ENCODE measurements at places on chromosomes 4 and X.

GRCh38 chr4:127604949-127605709 is 27.6 kb upstream of the INTU start:
- peak; percentile 31 for DNase-seq

DNA sequence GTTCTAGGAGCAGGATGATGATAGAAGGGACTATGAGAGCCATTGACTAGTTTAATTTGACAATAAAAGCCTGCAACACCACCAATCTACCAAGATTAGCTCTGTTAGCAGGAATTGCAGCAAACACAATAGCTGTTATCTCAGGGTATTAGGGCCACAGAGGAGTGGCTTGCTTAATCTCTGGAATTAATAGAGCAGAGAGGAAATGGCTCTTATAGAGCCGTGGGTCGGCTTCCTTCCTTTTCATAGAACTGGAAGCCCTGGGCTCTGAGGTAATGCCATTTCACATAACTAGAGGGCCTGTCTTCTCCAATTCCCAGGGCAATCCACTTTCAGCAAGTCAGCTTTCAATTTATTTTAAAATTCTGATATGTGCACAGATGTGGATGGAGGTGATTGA is 83.0 kb downstream of the MAMLD1 start:
- no peak for DNase-seq

GRCh38 chrX:68807818-68808217 is 21.0 kb upstream of the EFNB1 start:
- no peak for DNase-seq

GRCh38 chr4:153728151-153728550 is 31.7 kb downstream of the RNF175 start:
- no peak for DNase-seq

DNA sequence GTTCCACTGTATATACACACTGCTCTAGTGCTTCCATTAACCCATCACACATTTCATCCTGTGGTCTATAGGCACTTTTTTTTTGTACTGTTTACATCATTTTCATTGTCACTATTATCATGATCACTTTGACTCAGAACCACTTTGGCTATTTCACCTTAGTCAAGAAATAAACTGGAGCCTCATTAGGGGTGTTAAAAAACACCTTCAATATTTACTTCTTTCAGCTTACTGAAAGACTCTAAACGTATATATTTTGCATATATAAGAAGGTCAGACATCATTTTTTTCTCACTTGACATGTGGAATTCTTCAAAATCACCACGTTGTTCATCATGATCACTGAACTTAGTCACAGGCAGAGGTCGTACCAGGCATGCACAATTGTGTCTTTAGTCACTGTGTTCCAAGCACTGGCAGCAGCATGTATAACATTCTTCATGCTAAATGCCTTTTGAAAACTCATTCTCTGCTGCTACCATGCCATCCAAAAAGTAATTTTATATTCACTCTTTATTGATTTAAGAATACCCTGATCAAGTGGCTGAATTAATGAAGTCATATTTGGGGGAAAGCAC is 229.2 kb upstream of the ARSJ start:
- DNase-seq, result no peak

DNA sequence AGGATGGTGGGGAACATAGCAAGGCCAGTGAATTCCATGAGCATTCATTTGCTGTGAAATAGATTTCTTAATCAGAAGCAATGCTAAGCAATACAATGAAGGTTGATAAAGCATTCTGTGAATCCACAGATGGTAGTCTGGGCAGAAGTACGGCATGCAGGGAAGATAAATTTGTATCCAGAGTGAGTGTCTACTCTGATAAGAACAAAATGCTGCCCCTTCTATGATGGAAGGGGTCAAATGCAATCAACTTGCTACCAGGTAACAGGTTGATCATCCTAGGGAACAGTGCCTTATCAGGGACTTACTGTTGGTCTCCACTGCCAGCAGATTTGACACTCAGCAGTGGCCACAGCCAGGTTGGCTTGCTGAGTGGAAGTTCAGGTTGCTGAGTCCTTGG is 189.4 kb downstream of the MAB21L2 start:
- DNase-seq, result no peak

DNA sequence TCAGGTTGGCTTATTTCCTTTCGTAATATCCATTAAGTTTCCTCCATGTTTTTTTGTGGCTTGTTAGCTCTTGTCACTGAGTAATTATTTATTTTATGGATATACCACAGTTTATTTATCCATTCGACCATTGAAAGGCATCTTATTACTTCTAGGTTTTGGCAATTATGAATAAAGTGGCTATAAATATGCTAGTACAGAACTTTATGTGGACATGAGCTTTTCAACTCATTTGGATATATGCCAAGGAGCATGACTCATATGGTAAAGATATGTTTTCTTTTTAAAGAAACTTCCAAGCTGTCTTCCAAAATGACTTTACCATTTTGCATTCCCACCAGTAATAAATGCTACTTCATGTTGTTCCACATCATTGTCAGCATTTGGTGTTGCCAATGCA is 803.6 kb downstream of the GLUD2 start:
- no peak for DNase-seq

DNA sequence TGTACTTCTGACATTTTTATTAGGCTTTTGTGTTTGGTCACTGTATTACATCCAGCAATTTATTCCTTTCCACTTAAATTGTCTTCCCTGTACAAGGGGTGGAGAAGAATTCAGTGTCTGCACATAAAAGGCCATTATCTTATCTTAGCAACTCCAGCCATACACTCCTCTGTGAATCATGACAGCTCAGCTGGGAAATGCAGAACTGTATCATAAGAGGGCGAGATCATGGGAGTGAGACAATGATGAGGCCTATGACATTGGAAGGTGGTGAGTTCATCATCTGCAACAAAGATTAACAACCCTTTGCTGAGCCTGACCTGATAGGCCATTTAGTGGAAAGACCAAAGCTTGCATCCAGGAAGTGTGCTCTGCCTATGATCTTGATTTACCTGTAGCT is 33.3 kb downstream of the SLIT2 start:
- no peak for DNase-seq

DNA sequence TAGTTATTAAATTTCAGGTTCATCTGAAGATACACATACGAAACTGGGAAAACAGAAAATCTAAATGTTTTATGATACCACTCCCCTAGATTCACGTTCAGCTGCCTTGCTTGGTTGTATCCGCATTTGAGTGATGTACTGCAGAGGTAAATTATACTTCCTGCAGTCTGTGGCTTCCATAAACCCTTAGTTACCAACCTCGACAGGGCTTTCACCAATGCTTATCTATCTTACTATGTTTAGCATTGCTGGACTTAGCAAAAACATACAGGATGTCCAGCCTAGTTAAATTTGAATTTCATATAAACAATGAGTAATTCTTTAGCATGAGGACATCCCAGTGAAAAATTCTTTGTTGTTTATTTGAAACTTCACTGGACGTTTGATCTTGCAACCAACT is 108.8 kb downstream of the TMA16 start:
- DNase-seq, result no peak

- no peak for DNase-seq
Observed at GRCh38 chr4:143713955-143714625, 13.6 kb upstream of the FREM3 start.

DNA sequence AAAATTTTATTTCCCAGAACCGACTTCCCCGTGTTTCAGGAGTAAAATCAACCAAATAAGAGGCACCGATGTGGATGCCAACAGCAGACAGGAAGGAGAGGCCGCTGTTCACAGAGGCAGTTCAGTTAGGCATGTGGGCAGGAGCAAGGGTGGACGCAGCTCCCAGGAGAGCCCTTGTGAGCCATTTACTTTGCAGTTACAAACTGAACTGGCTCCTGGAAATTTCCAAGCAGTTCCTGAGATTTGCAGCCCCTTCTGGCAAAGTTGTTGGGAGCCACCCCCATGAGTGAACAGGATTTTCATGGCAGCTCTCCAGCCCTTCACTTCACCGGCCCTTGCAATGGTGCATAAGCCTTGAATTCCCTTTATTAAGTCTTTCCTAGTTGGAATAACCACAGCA is 189.1 kb downstream of the AFAP1 start:
- no peak for DNase-seq

DNA sequence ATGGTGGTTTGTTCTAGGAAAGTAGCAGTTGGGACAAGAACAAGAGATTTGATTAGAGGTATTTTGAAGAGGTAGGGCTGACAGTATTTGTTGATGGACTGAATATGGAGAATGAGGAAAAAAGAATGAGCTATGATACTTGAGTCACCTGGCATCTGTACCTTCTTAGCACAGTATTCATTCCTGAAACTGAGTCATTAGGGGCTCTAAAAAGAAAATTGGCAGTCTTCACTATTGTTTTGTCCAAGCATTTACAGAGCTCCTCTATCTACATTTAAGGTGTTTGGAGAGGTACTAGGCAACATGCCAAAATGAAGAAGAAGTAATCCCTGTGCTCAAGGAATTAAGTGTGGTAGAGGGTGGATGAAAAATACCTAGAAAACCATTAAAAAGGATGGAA is 165.8 kb downstream of the SHROOM4 start:
- no peak for DNase-seq

- no peak for DNase-seq
Observed at GRCh38 chr4:148203056-148203898, 238.9 kb downstream of the NR3C2 start.

DNA sequence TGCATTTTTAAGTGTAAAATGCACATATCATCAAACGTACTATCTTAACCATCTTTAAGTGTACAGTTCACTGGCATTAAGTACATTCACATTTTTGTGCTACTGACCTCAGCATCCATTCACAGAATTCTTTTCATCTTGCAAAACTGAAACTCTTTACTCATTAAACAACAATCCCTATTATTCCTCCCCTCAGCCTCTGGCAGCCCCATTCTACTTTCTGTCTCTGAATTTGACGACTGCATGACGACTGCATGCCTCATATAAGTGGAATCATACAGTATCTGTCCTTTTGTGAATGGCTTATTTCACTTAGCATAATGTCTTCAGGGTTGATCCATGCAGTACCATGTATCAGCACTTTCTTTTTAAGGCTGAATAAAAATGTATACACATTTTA is 38.7 kb downstream of the CNKSR2 start:
- no peak for DNase-seq

GRCh38 chr4:40199999-40200874 is 3.4 kb downstream of the RHOH start:
- peak; percentile 39 for DNase-seq

DNA sequence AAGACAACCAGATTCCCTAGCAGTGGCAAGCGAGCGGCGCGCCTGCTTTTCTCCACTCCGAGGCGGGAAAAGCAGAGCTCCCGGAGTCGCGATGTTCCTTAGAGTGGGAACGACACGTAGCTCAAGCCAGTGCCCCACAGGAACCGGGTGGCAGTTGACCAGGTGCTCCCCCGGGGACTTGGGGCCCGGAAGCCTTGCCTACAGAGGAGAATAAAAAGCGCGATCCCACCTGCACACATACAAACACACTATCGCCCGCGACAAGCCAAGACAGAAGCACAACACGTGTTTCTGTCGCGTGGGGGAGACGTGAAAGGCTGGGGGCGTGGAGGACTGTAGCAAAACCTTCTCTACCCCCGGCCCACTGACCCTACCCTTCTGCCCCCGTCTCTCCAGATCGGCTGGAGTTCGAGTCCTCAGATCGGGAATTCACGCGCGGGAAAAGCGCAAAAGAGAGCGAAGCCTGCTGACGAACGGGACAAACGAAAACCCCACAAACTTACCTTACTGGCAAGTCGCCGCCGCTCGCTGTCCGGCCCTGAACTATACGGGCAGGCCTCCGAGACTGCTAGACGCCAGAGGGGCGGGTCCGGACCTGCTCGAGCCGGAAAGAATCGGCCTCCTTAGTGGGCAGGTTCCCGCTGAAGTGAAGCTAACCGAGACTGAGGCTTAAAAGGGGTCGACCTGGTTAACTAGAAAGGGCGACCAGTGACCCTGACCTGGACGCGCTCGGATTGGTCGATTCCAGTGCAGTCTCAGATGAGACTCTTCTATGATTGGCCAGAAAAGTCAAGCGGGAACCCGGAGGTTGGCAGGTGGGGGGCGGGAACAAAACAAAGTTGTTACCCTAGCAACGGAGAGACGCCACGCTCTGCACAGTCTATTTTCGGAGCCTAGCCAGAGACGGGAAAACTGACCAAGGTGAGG is at the start of the genes DNAAF6 and NUP62CL:
DNAAF6 (plus strand) TSS at position 842 of the 927 bp plus-strand sequence. CDS start 6,265 bp downstream, outside the sequence.
NUP62CL (minus strand) TSS at position 664 of the 927 bp plus-strand sequence. CDS start 31,287 bp downstream, outside the sequence.
- DNase-seq, result peak; percentile 34

DNA sequence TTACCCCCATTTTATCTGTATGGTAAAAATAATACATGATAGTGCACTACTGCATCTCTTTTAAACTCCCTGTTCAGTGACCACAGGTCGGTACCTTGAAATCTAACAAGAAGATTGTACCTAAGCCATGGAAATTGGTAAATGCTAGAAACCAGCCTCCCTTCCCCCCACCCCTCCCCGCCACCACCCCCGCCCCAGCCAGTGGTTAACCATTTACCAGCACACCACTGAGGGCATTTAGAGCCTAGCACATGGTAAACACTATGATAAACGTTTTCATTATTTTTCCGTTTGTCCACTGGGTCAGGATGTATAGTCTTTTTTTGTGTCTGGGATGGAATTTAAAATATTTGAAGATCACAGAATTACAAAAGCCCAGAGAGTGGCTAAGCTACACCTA is 703 bp upstream of the FTSJ1 start:
- no peak for DNase-seq

DNA sequence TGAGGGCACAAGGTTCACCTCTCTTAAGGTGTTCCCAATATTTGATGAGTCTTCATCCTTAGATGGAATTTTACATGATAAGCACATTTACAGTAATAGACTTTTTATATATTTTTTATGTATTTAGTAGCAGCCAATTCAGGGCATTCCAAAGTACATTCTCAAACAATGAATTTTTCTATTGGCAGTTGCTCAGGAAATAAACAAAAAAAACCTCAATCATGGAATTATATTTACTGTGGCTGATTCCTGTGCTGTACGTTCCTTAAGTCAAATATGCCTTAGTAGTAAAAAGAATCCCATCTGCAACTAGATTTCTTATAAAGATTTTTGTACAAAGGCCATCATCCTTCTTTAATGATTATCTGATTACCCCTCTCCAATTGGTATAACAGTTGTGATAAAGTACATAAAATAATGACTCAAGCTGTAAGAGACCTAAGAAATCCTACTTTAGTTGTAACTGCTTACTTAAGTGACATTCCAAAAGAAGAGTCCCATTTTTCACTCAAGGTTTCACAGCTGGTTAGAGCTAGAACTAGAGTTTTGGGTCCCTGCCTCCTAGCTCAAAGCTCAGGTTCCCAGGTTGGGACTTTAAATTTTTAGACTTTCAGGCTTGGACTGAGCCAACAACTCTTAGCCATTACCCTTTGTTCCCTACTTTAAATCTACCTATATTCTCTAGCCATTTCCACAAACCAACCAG is 152.7 kb downstream of the FHIP1A start:
- no peak for DNase-seq
